ENCODE measurements at places on chromosomes 2 and 18.

DNA sequence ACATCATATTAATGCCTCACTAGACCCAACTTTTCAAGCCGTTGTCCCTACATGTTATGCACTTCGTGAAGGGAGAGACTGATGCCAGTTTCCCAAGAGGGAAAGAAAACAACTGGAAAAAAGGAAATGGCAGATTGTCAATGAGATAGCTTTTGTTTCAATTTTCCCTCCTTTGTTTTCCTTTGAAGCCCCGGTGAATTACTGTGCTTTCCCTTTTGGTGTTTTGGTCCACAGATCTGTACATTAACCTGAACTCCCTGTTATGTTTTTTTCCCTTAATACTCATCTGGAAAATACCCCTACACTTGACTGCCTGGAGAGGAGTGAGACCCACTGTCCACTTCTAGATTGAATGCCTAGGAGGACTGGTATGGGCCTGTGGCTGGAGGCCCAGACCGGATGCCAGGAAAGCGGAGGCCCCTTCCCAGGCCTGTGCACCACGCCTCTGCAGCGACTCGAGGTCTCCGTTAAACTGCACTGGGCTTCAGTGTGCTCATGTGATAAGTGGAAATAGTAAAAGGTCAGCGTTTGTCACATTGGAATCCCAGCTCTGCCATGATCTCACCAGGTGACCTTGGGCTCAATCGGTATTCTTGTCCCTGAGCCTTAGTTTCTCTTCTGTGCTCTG, 106.4 kb downstream of the GATA6 start:
- no peak for DNase-seq

DNA sequence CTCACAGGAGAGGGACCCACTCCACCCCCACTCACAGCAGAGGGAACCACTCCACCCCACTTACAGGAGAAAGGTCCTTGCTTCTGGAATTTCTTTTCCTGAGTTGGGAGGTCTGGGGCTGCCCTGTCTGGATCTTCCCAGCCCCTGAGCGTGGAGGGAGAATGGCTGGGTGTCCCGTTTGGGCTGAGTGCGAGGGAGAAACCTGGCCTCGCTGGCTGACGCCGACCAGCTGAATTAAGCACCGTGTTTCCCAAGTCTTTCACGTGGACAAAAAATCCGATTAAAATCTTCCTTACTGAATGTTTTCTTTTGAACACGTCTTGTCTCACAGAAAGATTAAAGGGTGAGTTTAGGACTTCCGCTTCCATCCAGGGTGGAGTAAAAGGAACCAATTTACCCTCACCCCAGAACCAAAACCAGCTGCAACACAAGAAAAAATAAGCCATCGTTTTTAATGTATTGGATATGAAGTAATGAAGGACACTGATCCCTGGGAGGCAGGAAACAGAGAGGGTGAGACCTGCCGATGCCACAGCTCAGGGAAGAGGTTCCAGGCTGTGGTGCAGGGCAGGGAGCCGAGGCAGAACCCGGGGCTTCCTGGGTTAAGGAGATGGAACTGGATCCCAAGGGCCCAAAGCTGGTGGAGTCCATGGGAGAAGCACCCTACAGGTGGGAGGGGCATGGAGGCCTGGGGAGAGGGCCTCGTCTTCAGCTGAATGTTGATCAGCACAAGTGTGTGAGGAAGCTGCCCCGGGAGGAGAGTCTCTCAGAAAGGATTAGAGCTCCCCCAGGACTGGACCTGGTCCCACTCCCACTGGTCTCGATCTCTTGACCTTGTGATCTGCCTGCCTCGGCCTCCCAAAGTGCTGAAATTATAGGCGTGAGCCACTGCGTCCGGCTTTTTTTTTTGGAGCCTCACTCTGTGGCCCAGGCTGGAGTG, 60.3 kb downstream of the RTP5 start:
- DNase-seq = no peak

- no peak for DNase-seq
Observed at GRCh38 chr2:103327386-103327785, 565.6 kb downstream of the TMEM182 start.

- no peak for DNase-seq
Observed at GRCh38 chr2:239443102-239443620, 42.3 kb upstream of the HDAC4 start.

DNA sequence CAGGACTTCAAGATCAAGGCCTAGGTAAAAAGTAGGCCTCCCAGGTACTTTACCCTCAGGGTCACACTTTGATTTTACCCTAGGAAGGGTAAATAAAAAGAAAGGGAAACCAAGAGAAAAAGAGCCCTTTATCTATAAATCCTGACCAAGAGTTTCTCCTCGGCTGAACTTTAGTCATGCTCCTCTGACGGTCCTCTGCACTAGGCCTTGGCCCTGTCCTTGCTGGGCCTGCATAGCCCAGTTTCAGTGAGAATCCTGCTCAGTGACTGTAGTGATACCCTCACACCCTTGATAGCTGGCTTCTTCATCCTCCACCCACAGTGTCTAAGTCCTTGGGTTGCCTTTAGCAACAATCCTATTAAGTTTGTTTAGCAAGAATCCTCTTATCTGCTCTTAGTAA, 20.5 kb upstream of the ITSN2 start:
- DNase-seq = no peak

GRCh38 chr2:105789745-105790460, 45.2 kb downstream of the NCK2 start:
- no peak for DNase-seq

GRCh38 chr18:9441061-9441460, 34.3 kb upstream of the RALBP1 start:
- no peak for DNase-seq

- no peak for DNase-seq
Observed at GRCh38 chr2:10916953-10917352, 5.2 kb downstream of the KCNF1 start.

GRCh38 chr18:35642802-35643201, 61.3 kb downstream of the GALNT1 start:
- no peak for DNase-seq
